Mucosa of descending colon (tissue), 3 donors: ENCODE measurements at places on chromosomes 13 and 19.

GRCh38 chr19:35549174-35549788 lies 3.9 kb downstream of the TMEM147 start:
- DNase-seq, result no peak

- DNase-seq, result no peak
Observed at GRCh38 chr19:7301525-7301924, 7.3 kb upstream of the INSR start.

DNA sequence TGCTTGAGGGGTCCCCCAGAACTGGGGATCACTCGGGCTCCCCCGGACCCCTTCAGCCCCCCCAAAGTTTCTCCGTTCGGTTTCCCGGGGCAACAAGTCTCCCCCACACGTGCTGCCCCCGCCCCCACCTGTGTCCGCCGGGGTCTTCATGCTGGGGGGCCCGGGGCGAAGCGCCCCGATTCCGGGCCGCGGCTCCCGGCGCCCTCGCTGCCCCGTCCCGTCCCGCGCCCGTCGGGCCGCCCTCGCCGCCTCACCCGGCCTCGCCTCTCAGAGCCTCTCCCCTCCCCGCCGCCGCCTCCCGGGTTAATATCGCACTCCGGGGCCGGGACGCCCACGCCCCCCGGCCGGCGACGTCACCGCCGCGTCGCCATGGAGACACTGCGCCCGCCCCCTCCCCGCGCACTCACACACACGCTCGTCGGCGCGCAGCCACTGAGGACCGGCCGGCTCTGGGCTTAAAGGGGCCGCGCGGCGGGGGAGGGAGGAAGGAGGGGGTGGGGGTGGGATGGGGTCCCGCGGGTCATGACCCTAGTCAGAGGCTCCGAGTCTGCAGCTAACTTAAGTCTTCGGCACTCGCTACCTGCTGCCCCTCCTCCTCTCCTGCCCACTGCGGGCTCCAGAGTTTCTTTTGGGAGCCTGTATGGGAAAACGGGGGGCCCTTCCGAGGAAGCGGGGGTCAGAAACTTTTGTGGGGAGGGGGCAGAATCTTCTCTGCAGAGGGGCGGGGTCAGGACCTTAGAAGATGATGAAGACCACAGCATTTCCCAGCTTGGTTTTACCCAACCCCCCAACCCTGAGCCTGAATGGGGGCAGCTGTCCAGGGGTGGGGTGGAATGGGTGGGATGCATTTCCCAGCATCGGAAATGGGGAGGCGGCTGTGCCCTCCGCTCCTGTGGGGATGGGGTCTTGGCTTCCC lies at the start of gene ERF:
Gene ERF (minus strand): TSS at position 279 of the 916 bp plus-strand sequence. CDS start 129 bp downstream, at position 150.
- peak; percentile 96 for DNase-seq

DNA sequence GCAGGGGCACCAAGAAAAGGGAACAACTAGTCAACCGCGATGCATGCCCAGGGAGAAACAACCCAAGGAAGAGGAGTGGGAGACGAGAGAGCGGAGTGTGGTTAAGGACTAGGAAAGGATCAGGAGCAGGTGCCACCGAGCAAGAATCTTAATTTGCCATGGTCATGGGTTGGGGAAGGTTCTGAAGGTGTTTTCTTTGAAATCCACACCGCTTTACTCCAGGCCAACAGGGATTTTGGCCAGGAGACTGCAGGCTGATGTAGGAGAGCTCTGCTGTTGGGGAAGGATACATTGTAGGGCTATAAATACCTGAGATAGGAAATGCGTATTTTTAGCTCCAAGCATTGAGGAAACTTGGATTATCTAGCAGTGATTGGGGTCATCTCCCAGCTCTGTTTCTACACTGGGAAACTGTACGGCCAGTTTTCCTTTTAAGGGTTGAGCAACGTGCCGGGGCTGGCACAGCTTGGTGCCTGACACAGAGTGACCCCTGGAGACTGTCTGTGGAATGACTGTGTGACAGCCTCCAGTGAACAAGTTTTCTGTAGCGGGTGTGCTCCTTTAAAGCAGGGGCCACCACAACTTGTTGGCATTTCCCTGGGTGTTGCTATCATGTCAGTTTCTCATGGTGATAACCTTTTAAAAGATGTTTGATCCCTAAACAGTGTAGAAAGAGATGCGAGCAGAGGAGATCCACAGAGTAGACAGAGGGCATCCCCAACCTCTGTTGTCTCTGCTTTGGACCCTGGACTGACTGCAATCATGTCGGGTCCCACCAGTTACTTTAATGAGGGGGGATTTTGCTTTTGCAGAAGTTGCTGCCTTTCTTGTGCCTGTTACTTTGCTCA lies 34.3 kb downstream of the ZNF536 start:
- no peak for DNase-seq

DNA sequence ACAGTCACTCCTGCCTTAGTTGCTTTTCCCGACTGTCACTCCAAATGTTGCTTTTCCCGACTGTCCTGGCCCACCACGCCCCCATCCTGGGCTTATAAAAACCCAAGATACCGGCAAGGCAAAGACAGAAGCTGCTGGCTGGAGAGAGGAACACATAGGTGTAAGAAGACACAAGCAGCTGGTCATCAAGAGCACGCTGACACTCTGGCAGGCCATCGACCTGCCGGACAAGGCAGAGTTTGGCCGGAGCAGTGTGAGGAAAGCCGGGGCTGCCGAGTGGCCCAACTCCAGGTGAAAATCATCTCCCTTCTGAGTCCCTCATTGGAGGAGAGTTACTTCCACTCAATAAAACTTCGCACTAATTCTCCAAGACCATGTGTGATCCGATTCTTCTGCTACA lies 349.5 kb downstream of the SLITRK1 start:
- no peak for DNase-seq

DNA sequence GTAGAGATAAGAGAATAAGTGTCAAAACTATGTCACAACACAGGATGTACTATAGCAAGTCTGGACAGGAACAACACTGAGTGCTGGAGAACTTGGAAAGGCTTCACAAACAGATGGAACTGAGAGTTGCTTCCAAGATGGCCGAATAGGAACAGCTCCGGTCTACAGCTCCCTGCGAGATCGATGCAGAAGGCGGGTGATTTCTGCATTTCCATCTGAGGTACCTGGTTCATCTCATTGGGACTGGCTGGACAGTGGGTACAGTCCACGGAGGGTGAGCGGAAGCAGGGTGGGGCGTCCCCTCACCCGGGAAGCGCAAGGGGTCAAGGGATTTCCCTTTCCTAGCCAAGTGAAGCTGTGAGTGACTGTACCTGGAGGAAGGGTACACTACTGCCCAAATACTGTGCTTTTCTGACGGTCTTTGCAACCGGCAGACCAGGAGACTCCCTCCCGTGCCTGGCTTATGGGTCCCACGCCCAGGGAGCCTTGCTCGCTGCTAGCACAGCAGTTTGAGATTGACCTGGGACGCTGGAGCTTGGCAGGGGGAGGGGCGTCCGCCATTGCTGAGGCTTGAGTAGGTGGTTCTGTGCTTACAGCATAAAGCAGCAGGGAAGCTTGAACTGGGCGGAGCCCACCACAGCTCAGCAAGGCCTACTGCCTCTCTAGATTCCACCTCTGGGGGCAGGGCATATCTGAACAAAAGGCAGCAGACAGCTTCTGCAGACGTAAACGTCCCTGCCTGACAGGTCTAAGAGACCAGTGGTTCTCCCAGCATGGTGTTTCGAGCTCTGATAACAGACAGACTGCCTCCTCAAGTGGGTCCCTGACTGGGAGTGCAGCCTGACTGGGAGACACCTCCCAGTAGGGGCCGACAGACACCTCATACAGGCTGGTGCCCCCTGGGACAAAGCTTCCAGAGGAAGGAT lies 46.0 kb downstream of the USP12 start:
- DNase-seq, result no peak

GRCh38 chr19:43596842-43597461 lies 557 bp downstream of the ZNF576 start:
- DNase-seq, result no peak

DNA sequence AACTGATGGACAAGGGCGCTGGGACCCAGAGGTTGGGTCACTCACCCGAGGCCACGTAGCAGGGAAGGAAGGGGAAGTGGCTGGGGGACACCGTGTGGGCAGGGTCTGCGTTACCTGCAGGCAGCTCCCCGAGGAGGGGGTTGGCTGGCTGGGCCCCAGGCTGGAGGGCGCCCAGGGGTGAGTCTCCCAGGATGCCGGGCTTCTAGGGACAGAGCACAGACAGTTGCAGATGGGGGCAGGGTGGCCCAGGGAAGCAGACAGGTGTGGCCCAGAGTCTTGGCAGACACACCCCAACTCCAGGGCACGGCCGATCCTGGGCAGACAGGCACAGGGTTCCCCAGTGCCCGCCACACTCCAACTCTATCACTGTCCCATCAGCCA lies 5.6 kb upstream of the FDX2 start:
- peak; percentile 89 for DNase-seq

DNA sequence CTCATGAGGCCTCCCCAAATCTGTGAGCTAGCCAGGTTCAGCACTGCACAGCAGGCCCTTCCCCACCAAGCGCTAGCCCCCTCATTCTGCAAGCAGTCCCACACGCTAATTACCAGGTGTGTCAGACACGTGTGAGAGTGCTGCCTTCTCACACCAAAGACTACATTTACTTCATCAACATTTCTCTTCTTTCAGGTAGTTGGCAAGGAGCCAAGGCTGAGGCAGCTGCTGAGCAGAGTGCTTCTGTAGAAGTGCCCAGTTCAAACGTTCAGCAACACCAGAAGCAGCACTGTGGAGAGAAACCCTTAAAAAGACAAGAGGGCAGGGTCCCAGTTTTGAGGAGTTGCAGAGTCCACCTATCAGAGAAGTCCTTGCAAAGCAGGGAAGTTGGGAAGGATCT lies 6.4 kb downstream of the ZNF773 start:
- no peak for DNase-seq

DNA sequence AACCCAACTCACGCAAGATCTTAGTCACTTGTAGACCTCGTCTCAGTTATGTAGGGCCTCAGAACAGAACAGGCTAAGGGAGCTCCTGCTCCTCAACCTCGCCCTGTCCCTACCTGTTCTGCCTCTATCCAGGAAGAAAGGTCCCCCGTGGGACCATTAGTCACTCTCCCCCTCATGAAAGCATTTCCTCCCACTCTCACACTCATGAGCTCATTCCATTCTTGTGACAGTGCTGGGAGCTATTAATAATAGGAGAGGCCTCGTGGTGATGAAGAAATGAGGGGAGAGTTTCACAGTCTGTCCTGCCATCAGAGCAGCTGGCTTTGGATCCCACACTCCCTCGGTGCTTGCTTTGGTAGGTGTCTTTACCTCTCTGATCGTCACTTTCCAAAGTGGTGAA lies 10.2 kb downstream of the PPP2R1A start:
- DNase-seq, result no peak

GRCh38 chr13:46615888-46616531 lies 63.0 kb downstream of the LRCH1 start:
- DNase-seq, result no peak

DNA sequence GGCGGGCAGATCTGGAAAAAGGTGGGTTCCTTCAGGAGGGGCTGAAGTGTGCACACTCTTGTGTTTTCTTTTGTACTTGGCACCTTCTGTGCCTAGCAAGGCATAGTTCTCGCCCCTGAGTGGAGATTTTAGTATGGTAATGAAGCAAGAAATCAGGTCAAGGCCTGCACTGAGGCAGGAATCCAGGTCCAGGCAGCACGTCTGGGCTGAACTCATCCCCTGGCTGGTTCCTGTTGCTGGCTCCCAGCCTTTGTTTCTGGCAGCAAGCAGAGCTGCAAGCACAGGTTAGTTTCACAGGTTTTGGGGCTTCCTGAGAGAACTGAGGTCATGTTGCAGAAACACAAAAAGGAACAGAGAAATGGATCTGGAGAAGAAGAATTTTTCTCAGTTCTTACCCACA lies 21.2 kb downstream of the SIGLEC7 start:
- no peak for DNase-seq

- no peak for DNase-seq
Observed at GRCh38 chr19:53571339-53571738, 33.4 kb downstream of the ZNF331 start.

DNA sequence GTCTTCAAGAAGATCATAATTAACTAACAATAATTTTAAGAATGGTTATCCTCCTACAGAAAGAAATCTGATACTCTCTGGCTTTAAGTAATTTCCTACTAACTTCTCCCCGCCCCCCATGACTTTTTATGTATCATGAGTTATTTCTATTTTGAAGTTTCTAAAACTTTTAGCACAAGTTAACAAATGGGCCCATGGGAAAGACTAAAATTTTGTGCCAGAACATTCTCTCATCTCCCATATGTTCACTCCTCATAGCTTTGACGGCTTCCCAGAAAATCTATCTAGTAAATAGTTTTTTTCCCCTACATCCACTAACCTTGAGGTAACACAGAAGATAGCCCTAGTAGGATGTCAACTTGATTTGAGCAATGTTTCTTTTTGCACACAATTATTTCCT lies 148.3 kb downstream of the POSTN start:
- DNase-seq, result no peak

GRCh38 chr13:86922936-86923335 lies 748.2 kb upstream of the SLITRK5 start:
- no peak for DNase-seq

GRCh38 chr13:24040835-24041234 lies 119.7 kb upstream of the SPATA13 start:
- DNase-seq, result no peak

- DNase-seq, result no peak
Observed at GRCh38 chr13:39322836-39323585, 280.0 kb downstream of the LHFPL6 start.

DNA sequence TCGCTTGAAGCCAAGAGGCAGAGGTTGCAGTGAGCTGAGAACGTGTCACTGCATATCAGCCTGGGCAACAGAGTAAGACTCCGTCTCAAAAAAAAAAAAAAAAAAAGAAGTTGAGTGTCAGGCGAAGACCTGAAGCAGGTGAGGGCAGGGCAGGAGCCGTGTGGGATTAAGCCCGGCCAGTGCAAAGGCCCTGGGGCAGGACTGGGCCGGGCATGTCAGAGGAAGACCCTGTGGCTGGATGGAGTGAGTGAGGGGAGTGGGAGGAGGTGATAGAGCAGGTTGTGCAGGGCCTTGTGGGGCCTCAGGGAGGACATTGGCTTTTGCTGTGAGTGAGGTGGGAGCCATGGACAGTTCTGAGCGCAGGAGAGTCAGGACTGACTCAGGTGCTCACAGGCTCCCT lies 47.9 kb downstream of the TMED1 start:
- DNase-seq, result no peak

DNA sequence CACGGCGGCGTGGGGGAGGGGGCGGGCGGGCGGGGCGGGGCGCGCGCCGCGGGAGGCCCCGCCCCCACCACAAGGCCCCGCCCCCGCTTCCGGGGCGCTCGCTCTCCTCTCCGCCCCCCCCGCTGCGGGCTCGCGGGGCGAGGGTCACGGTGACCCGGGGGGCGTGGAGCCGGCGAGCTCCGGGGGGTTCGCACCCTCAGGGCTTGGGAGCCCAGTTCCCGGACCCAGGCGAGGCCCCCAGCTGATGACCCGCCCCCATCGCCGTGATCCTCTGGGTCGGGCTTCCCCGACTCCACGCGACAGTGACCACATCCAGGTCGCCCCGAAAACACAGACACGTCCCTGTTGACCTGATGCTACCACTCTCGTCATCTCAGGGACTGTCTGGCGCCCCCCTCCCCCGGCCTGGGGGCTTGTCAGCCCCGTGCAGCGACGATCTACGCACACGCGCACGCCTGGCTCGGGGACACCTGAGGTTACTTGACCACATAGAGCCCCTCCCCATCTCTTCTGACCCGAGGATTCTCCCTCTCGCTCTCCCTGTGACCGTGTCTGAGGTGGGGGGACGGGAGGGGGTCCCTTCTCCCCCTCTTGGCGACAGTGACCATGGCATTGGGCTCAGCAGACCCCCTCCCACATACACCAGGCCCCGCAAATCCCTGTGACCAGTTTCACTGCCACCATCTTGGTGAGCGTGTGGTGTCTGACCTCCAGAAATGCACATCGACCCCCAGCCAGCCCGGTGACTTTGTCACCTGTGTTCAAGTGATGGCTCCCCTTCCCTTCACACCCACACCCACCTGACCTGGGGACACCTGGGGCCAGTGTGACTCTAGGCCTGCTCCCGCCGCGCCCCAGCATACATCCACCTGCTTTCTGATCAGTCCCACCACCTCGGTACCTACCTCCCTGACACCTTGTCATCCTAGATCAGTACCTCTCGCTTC lies 670 bp downstream of the MAP2K7 start:
- DNase-seq, result peak; percentile 62
